Fibroblast of mammary gland (primary cell): ENCODE measurements at places on chromosomes 6 and 20.
A peak's percentile ranks its signal among the peaks of the same experiment; 100 is the strongest.

DNA sequence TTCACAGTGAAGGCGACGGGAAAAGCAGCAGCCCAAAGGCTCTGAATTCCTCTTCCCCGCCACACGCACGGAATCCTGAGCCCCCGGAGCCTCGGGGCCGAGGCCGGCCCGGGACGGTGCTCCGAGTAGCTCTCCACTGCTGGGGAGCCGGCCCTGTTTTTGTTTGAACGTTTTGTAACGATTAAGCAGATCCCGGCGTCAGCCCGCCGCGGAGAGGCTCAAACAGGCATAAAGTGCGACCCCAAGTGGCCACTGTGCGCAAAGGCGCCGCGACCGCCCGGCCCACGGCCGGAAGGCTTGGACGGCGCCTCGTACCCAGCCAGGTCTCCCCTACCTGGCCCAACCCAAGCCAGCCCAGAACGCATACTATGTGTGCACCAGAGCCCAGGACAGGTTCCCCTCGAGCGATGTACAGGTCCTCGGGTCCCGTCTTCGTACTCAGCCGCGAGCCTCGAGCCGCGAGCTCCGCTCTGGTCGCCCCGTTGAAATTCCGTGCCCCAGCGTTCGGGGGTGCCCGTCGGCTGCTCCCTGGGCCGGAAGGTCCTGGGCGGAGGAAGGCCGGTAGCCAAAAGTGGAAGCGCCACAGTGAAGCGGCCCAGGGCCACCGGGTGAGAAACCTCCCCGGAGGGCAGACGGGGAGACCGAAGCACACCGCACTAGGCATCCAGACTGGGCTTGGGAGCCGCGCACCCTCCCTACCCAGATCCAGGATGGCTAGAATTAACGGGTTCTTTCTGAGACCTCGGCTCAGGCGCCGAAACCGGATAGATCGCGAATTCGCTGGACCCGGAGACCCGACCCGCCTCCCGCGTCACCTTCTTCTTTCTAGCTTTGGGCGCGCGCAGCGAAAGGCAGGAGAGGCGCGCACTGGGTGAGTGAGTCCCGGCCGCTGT lies 1.2 kb upstream of the MAFB start:
- peak; percentile 89 for DNase-seq

DNA sequence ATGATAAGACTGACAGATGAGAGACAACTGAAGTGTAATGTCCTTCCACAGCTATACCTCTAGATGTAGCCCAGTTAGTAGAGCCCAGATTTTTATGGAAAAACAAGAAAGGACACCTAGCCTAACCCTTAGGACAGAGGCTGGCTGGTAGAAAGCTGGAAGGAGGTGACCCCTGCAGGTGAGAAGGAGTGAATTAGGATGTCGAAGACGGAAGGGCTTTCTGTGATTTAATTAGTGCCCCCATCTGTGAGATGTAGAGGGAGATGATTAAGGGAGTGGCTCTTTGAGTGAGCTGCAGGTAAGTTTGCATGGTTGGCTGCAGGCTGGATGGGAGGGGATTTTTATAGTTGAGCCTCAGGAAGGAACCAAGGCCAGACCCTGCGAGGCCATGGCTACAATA lies 82.8 kb downstream of the GFRA4 start:
- no peak for DNase-seq

DNA sequence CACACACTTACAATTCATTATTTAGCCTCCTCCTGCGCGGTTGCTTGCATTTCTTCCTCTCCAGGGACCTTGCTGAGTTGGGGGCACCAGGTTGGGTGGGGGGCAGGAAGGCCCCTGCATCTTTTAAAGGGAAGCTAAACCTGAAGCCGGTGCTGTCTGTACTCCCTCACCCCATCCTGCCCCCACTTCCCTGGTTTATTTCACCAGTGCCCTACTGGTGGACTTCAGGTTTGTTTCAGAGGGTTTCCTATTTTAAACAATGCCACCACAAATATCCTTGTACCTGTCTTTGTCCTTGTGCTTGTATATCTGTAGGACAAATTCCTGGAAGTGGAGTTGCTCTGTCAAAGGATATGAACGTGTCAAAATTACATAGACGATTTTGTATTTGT lies 21.0 kb downstream of the PTK7 start:
- DNase-seq, result no peak

DNA sequence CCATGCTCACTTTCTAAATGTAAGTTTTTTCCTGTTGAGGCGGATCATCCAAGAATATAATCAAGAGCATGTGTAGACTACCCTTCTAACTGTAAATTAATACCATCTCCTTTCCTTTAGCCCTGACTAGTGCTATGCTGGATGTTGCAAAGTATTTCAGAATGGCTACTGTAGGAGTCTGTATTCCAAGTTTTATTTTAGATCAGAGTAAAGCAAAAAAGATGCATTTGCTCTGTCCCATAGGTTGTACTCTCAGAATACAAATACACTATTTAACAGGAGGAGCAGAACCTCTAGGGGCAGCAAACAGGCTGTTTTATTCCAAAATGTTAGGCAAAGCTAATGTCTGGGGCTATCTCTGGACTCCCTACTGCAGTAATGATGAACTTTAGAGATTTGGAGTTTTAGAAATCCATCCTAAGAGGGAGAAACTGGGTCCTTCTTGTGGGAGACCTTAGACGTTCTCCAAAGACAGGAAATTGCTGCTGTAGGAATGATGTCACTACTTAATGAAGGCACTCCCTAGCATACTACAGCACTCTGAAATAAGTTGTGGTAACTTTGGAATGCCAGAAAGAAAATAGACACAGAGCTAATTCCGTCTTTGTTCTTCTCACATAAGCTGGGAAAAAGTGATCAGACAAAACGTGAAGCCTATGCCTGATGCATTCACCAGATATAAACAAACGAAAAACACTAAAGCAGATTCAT lies 392.4 kb upstream of the HS3ST5 start:
- DNase-seq, result no peak

DNA sequence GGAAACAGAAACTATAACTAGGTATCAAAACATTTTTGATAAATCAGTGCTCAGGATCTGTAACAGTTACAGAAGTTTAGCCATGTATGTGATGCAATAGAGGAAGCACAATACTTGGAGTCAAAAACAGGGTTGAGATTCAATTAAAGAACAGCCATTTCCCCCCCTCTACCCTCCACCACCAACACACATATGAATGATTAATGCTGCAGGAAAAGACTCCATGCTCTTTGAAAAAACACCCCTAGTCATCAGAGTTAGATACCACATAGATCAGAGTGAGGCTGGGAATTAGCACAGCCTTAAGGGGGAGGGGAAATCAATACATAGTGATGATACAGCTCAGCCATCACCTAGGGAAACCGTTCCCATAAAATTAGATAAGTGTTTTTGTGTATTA lies 108.9 kb upstream of the EMILIN3 start:
- DNase-seq, result peak; percentile 11

- DNase-seq, result no peak
Observed at GRCh38 chr20:49859807-49860206, 47.2 kb downstream of the SLC9A8 start.

GRCh38 chr6:143952060-143952778 lies 55.8 kb downstream of the PLAGL1 start:
- no peak for DNase-seq

- DNase-seq, result no peak
Observed at GRCh38 chr6:43435682-43436437, 8.5 kb downstream of the ABCC10 start.

DNA sequence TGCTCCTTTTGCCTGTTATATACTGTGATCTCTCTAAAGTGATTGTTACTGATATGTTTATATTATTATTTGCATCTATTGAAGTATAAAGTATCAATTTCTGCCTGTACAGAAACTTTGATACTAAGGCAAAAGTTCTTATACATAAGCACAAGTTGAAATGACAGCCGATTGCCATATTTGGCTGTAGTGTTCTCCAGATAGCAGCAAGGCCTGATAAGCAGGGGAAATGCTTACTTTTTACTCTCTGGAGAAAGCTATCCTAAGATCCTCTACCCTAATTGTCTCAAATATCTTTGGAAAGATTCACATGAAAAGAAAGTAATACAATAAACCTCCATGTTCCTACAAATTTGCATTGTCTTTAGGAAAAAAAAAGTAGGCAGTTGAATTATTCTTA lies 31.4 kb downstream of the SENP6 start:
- no peak for DNase-seq

DNA sequence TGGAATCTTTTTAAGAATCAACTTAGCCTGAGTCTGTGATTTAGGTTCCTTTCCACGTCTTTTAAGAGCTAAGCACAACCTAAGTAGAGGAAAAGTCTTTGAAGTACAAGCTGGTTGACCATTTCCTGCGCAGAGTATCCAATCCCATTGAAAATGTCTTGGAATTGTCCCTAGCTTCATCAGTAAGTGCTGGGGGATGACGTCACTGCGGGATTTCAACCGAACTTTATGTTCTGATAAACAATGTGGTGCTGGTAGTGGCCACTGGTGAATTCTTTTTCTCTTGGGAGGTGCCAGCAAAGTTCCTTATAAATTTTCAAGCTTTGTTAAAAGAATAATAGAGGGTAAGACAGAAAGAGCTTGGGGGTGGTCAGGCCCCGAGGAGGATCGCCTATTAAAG lies 69.2 kb downstream of the PDE7B start:
- DNase-seq, result peak; percentile 36

- no peak for DNase-seq
Observed at GRCh38 chr20:64152906-64153305, 11.3 kb upstream of the MYT1 start.

GRCh38 chr6:32984622-32985389 lies 16.4 kb downstream of the BRD2 start:
- DNase-seq, result peak; percentile 79

GRCh38 chr6:33142501-33143070 lies 49.7 kb downstream of the COL11A2 start:
- no peak for DNase-seq

DNA sequence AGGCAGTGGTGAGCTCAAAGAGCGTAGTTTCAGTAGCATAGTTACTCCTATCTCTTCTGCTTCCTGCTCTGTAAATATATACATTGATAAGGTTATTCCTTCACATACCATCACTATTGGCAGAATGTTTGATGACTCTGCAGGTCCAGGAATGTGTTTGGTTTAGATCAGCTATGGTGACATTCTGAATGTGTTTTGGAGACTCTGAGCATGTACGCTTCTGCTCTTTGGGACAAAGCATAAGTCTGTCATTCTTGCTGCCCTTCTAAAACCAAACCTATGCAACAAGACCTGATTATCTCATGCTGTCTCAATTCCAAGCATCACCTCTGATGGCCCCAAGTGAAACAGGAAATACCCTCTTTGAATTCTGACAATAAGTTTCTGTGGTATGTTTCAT lies 1074.3 kb downstream of the KIF16B start:
- DNase-seq, result no peak

DNA sequence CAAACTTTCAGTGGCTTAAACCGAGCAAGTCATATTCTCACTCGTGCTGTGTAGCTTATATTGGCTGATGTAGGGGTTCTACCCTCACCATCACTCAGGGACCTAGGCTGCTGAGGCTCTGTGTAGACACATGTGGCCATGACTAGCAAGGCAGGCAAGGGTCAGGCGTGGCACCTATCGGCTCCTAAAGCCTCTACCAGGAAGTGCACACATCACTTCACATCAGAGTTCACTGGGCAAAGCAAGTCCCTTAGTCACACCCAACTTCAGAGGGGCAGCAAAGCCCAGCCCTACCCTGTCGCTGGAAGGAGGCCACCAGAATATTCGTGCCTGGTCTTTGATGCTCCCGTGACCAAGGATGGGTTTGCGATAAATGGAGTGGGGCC lies 42.9 kb downstream of the PPP1R14C start:
- DNase-seq, result no peak

DNA sequence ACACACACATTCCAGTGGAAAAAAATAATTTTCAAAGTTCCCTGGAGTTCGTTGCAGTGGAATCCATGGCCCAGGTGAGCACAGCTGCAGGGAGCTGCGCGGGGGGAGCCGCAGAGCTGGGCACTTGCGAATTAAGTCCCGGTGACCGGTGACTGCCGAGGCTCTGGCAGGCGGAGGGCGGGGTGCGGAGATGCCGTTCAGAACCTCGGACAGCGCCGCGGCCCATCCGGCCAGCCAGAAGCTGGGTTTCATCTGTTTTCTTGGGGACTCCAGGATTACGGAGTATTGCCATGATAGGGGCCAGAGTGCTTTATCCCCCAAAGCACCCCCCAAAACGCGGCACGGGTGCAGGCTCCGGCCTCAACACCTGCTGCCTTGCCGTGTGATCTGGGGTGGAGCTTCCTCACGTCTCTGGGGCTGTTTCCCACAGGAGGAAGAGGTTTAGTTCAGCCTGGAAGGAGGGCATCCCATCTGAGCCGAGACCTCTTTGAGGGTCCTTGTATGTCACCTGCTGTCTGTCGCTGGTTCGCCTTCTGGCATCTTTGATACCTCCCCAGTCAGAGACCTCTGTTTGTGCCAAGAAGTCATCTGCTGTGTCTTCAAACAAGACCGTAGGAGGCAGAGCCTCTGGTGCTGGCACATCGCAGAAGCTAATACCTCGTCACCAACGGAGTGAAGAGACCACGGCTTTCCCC lies 99.4 kb downstream of the YTHDF1 start:
- DNase-seq, result no peak

GRCh38 chr6:37130704-37131103 lies 39.2 kb upstream of the PIM1 start:
- peak; percentile 68 for DNase-seq

DNA sequence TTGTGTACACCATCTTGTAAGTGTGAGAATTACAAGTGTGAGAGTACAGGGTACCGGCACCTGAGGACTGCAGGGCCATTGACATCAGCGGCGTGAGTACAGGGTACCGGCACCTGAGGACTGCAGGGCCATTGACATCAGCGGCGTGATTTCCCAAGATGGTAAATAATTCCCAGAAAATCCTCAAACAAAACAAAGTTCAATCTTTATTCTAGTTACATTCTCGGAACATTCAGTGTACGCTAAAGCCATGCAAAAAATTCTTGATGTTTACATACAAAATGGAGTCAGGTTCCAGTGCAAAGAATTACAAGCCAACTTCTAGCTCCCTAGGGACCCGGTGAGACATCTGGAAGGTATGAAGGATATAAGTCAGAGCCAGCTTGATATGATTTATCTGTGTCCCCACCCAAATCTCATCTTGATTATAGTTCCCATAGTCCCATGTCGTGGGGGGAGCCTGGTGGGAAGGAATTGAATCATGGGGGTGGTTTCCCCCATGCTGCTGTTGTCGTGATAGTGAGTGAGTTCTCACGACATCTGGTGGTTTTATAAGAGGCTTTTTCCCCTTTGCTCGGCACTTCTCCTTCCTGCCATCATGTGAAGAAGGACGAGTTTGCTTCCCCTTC lies 172.7 kb downstream of the TTLL2 start:
- DNase-seq, result peak; percentile 11

- peak; percentile 79 for DNase-seq
Observed at GRCh38 chr6:99330159-99330558, 19.3 kb downstream of the FAXC start.

DNA sequence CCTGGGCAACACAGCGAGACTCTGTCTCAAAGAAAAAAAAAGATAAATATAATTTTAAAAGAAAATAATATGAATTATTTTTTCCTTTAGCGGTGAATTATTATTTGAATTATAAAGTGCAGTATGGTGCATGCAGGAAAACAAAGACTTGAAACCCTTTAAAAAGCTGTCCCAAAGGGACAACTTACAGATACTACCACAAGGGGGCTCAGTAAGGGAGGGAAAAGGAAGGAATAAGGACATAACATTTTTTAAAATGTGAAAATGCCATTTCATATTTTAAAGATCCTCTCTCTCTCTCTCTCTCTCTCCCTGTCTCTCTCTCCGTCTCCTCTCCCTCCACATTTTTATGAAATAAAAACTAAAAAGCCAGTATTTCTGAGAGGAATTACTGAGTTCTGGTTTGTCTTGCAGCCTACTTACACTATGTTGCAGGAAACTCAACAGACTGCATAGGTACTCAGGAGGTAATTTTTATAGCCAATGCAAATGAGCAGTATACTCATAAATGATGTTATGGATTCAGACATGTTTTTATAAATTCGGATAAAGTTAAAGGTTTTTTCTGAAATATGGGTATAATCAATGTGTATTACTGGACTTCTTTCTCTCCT lies 455.0 kb upstream of the GJE1 start:
- peak; percentile 51 for DNase-seq
